ENCODE measurements at places on chromosomes 6 and 20. TPM values are rescaled to one million over a fixed set of nuclear protein-coding genes. Genes with fewer than 3 reads are reported as not detected.

- no peak for DNase-seq
- peaks cover 13% of the 10 kb centered on the region for H3K4me1 ChIP-seq
- no peaks in the 10 kb centered on the region for H3K36me3 ChIP-seq
- H3K27me3 ChIP-seq, result peaks cover 14% of the 10 kb centered on the region
These were observed 108.4 kb downstream of the PLCB4 start for GRCh38 chr20:9177278-9177677.

DNA sequence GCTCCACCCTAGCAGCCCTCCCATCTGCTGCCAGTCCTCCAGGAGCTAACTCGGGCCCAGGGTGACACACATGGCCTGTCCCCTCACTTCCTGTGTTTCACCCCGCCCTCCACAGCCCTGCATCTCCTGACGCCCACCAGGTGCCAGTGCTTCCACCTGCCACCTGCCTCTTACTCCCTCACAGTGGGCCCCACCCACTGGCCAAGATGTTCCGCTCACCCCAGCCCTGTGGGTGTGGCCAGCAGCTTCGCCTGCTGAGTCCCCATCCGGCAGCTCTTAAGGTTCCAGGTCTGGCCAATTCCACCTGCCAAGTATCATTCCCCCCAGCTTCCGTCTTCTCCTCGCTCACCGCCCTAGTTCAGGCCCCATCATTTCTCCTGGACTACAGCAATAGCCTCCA is 184.1 kb downstream of the MBOAT1 start:
- no peak overlapping the region for H3K27ac ChIP-seq
- no peaks in the 10 kb centered on the region for H3K4me1 ChIP-seq
- H3K36me3 ChIP-seq, result no peaks in the 10 kb centered on the region
- DNase-seq, result no peak
- no peak overlapping the region for H3K4me3 ChIP-seq

DNA sequence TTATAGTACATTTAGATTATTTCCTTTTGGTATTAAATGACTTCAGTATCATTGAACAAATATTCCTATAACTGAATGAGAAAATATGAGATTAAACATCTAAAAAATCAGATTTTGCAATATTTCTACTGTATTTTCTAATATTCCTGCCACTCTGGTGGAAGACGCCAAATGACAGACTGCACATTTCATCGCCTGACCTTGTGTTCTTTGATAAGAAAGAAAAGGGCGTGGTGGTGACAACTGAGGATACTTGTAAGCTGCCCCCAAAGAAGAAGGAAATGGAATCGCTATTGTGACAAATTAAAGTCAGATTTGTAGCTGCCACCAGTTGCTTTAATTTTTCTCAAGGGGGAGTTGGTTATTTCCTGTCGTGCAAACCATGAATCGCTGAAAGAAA is 131.3 kb downstream of the MTFR2 start:
- H3K4me1 ChIP-seq, result peaks cover 63% of the 10 kb centered on the region
- no peak for DNase-seq
- H3K4me3 ChIP-seq, result no peak overlapping the region
- no peaks in the 10 kb centered on the region for H3K27me3 ChIP-seq
- H3K27ac ChIP-seq, result no peak overlapping the region

GRCh38 chr20:20525756-20526155 is 157.9 kb downstream of the INSM1 start:
- no peak for DNase-seq
- H3K4me3 ChIP-seq, result no peak overlapping the region
- H3K36me3 ChIP-seq, result peaks cover 9% of the 10 kb centered on the region
- H3K4me1 ChIP-seq, result no peaks in the 10 kb centered on the region
- H3K27me3 ChIP-seq, result no peaks in the 10 kb centered on the region
- no peak overlapping the region for H3K27ac ChIP-seq

TEAD3 gene
- 91.8 TPM for total RNA-seq

MSH5 gene
- total RNA-seq, result 42.9 TPM
